Cardiac fibroblast (primary cell): ENCODE measurements at places on chromosomes 5 and 9.

- no peak for DNase-seq
Observed at GRCh38 chr5:10528827-10529226, 35.0 kb upstream of the ANKRD33B start.

DNA sequence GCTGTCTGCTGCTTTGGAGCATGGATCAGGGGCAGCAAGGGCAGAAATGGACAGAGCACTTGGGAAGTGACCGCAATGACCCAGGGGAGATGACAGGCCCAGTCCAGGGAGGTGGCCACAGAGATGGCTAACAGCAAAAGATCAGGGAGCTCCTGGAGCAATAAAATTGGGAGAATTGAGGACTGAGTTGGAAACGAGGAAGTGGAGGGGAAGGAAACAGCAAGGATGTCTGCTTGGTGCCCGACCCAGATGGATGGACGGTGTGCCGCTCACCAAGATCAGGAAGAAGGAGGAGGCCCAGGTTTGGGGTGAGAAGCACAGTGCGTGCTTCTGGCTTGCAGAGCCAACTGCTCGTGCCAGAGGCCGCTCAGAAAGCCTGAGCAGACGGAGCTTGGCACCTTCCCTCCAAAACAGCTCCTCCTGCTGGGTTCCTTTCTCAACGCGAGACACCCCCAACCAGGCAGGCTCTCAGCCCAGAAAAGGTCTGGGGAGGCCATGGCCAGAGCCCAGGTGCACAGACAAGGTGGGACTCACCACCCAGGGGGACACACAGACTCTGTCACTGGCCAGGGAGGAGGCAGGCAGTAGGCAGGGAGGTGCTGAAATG is 1.7 kb upstream of the SLC34A1 start:
- DNase-seq = peak; percentile 65

DNA sequence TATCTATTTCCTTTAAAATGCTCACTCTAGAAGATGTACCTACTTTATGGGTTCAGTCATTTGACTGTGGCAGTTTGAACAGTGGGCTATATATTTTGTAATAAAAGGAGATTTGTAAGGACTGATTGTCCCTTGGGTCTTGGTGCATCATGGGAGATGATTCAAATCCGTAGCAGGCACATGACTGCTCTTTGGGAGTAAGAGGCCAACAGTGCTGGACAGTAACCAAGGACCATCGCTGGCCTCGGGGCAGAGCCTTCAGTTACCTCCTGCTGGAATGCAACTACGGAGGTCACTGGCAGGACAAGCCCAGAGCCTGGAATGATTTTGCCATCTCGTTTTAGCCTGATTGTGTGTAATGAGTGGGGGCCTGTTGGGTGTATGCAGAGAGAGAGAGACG is 7.0 kb upstream of the MAMDC2 start:
- DNase-seq = peak; percentile 62

- no peak for DNase-seq
Observed at GRCh38 chr5:35063414-35063813, 15.7 kb upstream of the AGXT2 start.

DNA sequence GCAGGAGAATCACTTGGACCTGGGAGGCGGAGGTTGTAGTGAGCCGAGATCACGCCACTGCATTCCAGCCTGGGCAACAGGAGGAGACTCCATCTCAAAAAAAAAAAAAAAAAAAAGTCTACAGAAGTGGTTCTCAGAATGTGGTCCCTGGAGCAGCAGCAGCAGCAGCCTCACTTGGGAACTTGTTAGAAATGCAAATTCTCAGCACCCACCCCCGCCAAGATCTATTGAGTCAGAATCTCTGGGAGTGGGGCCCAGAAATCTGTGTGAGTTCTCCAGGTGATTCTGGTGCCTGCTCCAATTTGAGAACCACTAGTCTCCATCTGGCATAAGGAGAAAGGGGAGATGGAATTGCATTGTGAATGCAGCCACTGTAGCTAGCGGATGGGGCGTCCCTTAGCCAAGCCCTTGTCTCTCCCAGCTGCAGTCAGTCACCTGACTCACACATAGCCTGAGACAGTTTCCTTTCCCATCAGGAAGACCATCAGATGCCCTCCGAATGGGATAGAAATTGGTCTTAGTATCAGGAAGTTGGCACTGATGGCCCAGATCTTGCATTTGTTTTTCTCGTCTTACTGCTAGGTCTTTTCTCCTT is 12.2 kb upstream of the PTCH1 start:
- no peak for DNase-seq

GRCh38 chr9:99193466-99193821 is 28.3 kb downstream of the ALG2 start:
- no peak for DNase-seq

DNA sequence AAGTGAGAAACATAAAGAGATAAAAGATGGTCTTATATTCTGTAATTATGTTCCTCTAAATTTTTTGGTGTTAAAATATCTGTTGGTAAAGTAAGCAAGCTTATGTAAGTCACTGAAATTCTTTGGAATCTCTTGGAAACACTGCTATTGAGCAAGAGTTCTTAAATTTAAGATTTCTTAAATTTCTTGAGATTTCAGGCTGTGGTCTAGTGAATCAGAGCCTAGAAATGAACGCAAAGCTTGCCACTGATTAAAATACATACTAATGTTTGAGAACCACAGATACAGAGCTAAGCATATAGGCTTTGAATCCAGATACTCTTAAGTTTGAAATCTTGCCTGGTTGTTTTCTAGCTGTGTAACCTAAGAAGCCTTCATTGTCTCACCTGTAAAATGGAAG is 133.4 kb downstream of the TRPM3 start:
- DNase-seq = peak; percentile 82

DNA sequence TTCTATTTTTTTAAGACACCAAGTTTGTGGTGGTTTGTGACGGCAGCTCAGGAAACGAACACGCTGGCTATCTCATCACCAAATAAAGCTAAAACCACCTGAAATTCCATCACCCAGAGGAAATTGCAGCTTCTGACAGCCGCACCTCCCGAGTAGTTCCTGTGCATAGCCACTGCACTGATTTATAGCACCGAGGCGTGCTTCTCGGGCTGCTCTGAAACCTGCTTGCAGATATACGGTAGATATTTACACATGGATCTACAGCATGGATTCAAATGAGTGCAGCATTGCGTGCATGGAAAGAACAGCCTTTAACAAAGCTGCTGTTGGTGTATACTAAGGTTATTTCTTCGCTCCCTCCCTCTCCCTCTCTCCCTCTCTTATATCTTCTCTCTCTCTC is 153.8 kb downstream of the PHF2 start:
- DNase-seq = no peak

DNA sequence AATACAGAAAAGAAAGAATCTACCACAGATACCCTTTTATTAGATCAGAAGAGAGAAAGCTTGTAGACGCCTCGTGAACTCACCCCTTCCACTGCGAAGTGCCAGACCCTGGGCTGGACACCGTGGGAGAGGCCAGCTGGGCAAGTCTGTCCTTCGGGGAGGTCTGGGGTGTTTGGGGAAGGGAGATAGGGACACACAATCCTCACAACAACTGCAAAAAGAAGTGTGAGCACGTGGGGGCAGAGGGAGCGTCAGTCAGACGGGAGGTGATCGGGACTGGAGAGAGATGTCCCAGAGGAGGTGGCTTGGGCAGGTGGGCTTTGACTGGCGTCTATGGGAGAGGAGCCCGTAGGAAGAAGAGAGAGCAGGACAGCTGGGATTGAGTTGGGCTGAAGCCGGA is 27.3 kb upstream of the GRHPR start:
- no peak for DNase-seq

DNA sequence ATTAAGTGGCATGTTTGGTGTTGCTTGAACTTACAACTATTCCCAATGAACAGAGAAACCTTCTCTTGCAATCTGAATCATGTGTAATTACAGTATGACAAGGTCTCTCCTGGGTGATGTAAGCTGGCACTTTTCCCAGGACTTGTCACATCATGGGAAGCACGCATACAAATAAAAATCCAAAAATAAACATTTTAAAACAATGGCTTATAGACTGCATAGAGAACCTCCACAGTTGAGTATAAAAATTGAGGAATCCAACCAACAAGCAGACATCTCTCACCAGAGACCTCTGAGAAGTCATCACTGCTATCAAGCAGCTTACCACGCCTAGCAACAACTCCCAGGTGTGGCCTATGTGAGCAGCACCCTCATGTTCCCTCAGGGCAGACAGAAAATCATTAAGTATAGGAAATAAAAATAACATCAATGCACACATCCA is 3.9 kb downstream of the MLLT3 start:
- peak; percentile 95 for DNase-seq

GRCh38 chr5:91670563-91670962 is 287.4 kb upstream of the ARRDC3 start:
- no peak for DNase-seq

- DNase-seq = peak; percentile 45
Observed at GRCh38 chr5:61277190-61277589, 54.9 kb upstream of the ZSWIM6 start.

GRCh38 chr9:71519098-71519696 is 249.1 kb downstream of the CEMIP2 start:
- DNase-seq = no peak

- DNase-seq = peak; percentile 62
Observed at GRCh38 chr5:113678924-113679575, 165.6 kb downstream of the YTHDC2 start.

DNA sequence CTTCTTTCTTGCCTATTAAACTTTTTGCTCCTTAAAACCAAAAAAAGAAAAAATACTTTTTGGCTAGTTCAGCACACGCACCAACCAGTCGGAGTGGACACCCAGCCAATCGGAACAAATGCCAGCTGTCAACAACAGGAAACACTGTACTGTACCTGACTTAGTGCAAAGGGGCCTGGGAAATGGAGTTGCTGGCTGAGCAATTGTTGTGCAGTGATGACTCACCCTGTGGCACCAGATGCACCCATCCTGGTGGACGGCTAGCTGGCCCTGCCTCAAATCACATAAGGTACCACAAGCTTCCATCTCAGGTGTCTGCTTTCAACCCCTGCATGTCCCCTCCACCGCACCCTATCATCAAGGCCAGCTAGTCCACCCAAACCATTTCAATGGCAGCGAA is 20.9 kb downstream of the FOXE1 start:
- peak; percentile 48 for DNase-seq

DNA sequence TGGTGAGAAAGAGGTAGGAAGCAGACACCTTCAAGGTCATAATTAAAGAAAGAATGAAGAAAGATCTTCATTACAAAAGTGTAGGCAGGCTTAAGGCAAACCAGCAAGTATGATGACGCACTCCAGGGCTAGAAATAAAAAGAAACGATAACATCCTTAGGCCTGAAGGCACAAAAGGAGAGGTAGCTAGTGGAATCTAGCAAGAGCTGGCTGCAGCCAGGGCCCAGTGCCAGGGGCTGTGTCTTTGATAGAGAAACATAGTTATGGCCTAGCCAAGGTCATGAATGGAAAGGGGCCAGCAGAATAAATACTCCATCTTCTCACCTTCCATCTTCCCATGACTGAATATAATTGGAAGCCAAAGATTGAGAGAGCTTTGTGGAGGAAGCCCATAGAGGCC is 6.8 kb upstream of the SH3TC2 start:
- DNase-seq = no peak

GRCh38 chr9:124040935-124041816 is 29.6 kb downstream of the LHX2 start:
- DNase-seq = peak; percentile 32

GRCh38 chr9:76895186-76895585 is 10.7 kb downstream of the PRUNE2 start:
- DNase-seq = peak; percentile 23

- peak; percentile 87 for DNase-seq
Observed at GRCh38 chr5:10724781-10725507, 36.1 kb downstream of the DAP start.

GRCh38 chr5:145737578-145737977 is 97.6 kb downstream of the PRELID2 start:
- no peak for DNase-seq

DNA sequence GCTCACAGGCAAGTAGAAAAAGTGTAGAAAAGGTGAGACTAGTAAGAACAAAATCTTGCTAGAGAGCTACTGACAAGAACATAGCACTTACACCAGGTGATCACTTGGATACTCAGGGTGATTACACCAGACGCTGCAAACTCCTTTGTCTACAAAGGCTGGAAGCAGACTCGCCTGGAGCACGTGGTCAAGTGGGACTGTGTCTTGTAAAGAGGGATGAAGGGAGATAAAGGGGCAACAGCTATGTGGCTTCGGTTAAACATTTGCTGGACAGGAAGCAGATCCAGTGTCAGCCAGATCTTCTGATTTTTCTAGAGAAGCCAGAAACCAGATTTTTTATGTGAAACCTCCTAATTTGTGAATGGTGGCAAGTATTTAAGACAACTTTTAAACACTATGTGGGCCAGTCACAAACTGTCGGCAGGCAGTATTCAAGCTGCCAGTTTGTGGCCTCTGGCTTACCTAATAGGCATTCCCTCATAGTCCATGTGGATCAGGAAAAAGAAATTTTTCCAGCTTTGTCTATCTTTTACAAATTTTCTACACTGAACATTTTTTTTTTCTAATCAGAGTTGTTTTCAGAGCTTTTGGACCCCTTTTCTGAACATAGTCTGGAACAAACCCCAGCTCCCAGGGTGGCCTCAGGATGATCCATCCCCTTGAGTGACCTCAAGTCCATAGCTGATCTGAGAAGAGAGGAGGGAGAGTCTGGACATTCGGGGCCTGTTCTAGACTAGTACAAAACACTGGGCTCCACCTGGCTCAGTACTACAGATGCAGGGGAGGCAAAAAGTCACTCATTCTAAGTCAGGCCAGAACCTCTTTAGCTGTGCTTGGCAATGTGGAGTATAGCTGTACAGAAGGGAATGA is 262.9 kb downstream of the ARRDC3 start:
- DNase-seq = no peak

DNA sequence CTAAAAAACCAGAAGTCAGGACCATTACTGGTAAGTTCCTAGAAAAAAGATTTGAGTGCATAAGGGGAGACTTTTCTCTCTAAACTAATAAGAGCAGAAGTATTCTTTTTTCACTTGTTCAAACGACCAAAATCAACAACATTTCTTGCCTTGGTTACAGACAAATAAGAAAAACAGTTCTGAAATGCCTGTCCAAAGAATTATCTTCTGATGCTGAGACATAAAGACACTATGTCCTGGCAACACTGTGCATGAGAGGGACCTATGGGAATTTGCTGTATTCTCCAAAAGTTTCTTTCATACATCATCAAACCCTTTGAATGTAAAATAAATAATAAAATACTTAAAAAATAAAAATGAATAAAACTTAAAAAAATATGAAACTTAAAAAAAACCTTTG is 50.4 kb downstream of the ZNF474 start:
- DNase-seq = no peak
